Frontal cortex (tissue), 4 donors: ENCODE measurements at places on chromosomes 4 and X.

DNA sequence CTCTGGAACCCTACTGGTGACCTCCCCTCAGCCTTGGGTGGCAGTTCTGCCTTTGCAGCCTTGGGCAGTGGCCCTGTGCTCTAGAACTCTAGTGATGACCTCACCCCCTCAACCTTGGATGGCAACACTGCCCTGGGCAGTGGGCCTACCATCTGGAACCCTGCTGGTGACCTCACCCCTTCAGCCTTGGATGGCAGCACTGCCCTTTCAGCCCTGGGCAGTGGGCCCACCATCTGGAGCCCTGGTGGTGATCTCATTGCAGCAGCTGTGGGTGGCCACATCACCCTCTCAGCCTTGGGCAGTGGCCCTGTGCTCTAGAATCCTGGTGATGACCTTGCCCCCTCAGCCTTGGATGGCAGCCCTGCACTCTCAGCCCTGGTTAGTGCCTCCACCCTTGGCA is 129.3 kb downstream of the RBMX2 start:
- no peak for DNase-seq

DNA sequence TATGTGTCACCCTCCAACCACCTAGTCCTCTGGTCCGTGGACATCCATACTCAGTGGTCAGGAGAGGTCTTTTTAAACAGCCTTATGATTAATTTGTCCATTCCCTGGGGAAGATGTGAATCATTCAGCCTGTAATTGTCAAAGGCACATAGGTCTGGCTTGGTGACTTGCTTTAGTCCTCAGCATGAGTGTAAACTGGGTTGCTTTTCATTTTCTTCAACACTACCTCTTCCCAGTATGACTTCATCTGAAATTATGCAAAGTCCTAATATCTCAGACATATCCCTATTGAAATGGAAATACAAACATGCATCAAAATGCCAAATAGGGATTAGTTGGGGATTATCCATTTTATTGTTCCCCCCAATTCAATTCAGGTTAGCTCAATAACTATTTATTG is 208.3 kb upstream of the AMOT start:
- no peak for DNase-seq

DNA sequence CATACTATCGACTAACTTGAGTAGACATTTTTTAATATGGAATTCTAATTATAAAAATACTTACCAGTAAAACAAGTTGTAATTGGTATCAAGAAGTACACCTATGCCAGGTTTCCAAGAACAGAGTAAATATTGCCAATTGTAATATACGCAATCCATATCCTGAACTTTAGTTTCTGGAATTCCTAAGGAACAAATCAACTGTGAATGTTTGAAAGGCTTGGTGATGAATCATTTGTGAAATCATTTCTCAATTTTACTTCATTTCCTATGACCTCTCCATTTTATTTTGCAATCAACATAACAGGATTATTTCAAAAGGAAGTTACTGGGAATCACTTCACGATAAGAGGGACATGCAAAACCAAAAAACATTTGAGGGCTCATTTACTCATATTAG is 3.7 kb downstream of the IL13RA2 start:
- no peak for DNase-seq

DNA sequence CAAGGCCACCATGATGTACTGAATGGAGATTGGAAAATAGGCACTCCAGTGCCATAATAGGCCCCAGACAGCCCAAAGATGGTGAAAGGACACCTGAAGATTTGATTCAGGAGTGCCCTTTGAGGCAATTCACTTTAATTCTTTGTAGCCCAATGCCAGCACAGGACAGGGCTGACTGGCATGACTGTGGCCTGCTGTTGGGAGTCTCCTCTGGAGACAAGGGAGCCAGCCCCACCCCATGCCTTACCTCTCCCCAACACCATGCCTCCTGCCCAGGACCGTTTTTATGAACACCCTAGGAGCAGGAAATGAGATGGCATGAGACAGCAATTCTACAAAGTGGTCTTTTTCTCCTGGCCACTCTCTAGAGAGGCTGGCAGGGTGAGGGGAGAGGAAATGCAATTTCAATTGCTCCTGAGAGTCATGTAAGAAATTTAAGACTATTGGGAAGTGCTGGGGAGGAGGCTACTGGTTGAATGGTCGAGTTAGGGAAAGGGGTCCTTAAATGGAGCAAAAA is 94.2 kb upstream of the MAMLD1 start:
- no peak for DNase-seq

- no peak for DNase-seq
Observed at GRCh38 chr4:181559637-181560036, 683.6 kb upstream of the TENM3 start.

DNA sequence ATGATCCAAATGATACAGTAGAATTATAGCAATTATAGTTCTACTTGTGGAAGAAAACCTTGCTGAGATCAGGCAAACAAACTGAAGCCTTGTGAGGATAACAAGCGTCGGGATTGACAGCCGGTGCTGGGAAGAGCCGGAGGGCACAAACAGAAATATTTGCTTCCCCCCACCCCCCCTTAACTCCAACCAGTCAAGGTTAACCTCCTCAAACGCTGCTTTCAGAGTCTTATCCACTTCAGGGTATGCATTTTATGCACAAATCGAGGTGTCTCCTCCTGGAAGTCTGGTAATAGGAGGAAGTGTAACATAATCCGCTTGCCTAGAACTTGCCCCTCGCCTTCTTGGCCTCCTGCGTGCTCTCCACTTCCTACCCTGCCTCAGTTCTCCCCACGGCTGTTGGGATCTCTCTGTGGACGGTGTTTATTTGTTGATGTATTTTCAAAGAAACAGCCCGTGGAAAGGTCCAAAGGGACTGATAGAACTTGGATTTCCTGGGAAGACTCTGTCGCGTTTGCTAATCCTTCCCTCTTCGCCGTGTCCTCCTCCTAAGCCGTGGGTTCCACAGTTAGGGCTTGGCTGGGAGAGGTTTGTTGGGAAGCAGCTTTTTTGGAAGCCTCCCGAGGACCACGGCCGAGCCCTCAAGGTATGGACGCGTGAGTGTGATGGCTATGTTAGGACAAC is 4.1 kb upstream of the ARX start:
- no peak for DNase-seq

GRCh38 chr4:186755550-186756519 is 32.2 kb upstream of the FAT1 start:
- no peak for DNase-seq

DNA sequence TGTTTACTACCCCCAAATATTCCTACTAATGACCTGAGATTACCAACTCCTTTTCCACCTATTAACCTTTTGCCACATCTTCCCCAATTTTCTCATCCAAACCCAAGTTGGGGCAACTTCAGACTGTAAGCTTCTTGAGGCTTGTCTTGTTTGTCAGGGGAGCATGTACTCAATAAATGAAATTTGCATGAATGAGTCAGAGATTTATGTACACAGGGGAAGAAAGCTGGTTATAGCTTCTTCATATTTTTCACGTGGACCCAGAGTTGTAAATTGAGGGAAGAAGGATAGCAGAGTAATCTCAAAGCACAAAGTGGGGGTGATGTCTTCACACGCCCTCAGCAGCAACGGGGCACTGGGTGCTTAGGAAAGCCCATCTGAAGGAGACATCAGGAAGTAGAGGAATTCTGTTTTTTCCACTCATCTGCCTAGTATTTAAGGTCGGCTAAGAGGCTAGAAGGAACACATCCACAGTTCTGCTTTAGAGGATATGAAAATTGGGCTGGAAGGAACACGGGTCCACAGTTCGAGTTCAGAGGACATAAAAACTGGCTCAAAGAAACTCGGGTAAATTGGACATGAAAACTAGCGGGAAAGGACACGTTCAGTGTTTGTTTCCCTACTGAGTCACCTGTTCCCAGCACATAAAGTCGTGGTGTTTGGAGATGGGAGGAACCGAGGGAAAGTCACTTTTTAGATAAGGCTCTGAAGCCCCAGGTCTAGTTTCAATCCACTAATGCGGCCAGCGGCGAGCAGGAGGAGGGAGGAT is 696 bp upstream of the CA5B start:
- no peak for DNase-seq

GRCh38 chr4:165609653-165610052 is 230.8 kb downstream of the CPE start:
- no peak for DNase-seq

DNA sequence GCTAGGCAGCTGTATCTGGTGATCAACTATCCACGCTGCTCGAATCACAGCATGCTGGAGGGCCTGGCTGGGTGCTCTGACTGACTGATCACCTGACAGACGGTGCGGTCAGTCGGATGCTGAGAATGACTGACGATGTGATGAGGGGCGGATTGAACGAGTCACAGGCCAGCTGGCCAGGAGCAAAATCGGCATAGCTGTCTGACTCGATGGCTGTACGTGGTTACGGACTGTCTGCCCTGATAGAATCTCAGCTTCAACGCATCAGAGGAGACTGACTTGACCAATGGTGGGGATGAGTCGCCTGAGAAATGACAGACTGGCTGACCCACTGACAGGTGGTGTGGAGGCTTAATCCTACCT is 1.0 kb upstream of the SUV39H1 start:
- DNase-seq = no peak

- no peak for DNase-seq
Observed at GRCh38 chr4:76972306-76972705, 22.8 kb downstream of the SEPTIN11 start.

DNA sequence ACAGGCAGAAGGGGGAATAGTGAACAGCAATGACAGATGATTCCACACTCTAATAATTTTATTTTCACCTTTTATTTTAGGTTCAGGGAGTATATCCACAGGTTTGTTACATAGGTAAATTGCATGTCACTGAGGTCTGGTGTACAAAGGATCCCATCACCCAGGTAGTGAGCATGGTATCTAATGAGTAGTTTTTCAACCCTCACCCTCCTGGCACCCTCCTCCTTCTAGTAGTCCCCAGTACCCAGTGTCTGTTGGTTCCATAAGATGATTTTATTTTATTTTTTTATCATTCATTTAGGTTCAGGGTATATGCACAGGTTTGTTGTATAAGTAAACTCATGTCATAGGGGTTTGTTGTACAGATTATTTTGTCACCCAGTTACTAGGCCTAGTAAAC is 58.6 kb upstream of the UGT8 start:
- no peak for DNase-seq

- no peak for DNase-seq
Observed at GRCh38 chr4:155495572-155496293, 119.0 kb upstream of the MAP9 start.

DNA sequence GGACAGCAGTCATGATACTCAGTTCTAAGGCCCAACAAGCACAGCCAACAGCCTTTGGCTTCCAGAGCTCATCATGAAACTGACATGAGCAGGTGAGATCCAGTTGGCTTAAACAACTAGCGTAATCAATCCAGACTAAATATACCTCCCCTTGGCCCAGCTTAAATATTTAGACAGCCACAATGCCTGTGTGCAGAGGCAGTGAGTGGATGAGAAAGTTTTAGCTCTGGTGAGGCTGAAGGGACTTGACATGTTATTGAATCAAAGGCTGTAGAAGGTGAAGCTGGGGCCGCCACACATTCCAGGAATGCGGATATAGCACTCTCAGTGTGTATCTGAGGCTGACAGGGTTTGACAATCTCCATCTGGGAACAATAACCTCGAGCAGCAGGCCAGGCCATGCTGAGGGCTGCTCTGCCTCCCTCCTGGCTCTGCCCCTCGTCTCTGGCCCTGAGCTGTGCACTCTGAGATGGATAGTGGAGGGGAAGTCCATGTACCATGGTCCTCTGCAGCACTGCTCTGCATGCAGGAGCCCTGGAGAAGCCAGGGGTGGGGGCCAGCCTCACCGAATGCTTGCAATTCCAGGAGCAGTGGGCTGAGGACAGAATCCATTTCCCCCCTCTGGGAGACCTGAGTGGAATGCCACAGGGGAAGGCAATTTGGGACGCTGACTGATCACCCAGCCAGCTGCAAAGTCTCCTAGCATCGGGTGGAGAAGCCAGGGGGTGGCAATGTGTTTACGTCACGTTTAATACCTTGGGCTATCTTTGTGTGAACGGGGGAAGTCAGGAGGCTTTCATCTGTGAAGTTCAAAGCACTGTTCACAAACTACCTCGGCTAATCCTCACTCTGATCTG is 37.3 kb upstream of the RASL11B start:
- DNase-seq = no peak

GRCh38 chr4:98833384-98833783 is 95.5 kb downstream of the EIF4E start:
- DNase-seq = no peak

- no peak for DNase-seq
Observed at GRCh38 chr4:16524911-16525554, 298.8 kb upstream of the TAPT1 start.

DNA sequence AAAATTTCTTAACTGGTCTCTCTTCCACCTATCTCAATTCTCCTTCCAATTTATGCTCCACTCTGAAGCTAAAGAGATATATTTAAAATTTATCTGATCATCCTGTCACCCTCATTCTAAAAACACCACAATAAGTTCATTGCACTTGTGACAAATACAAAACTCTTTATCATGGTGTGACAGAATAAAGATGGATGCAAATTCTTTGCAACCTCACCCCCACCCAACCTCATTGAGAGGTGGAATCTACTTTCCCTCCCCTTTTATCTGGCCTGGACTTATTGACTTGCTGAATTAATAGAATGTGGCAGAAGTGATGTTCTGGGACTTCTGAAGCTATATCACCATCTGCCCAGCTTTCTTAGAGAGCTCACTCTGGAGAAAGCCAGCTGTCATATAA is 46.5 kb downstream of the IDS start:
- no peak for DNase-seq
